CD8-positive, alpha-beta T cell (primary cell): ENCODE measurements at places on chromosomes 1 and 21.

DNA sequence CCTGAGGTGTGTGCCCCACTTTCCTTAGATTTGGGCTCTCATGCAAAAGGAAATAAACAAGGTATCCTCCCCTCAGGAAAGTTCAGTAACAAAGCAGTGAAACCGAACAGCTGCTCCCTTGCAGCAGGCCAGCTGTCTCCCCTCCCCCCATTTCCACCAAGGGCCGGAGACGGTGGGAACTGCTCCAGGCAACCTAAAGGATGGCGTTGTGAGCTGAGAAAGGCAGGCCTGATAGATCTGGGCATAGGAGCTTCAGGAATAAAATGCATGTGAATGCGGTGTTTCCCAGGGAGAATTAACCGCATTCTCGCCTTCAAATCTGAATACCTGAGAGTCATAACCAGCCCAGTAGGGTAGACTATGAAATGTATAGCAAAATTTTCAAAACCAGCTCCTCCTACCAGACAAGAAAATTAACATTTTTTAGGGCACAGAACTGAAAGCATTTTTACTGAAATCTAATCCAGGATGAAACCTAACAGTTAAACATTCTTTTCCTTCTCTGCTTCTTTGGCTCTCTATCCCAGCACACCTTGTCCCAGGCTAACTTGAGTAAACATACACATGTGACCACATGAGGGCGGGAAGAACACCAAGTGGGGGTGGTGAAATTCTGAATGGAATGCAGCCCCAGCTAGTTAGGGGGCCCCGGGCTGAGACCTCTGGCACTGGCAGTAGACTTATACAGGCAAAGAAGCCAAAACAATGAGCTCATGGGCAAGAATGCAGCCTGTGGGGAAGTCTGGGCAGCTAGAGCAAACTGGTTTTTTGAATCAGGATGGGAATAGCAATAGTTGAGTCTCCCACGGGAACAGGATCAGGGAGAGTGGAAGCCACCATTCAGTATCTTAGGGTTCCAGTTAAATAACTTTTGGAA, 11.5 kb downstream of the MCL1 start:
- DNase-seq = peak; percentile 45

- no peak for DNase-seq
Measured at GRCh38 chr1:64378826-64379225, 91.1 kb upstream of the CACHD1 start.

- DNase-seq = no peak
Measured at GRCh38 chr1:13996334-13996733, 296.3 kb downstream of the PRDM2 start.

GRCh38 chr1:160247053-160247452, 15.3 kb downstream of the DCAF8 start:
- DNase-seq = no peak
